Hepatocyte (in vitro differentiated cells): ENCODE measurements at places on chromosomes 11 and 22.
A peak's percentile ranks its signal among the peaks of the same experiment; 100 is the strongest.

GRCh38 chr22:19495562-19496323, 16.0 kb downstream of the CDC45 start:
- no peak for DNase-seq

DNA sequence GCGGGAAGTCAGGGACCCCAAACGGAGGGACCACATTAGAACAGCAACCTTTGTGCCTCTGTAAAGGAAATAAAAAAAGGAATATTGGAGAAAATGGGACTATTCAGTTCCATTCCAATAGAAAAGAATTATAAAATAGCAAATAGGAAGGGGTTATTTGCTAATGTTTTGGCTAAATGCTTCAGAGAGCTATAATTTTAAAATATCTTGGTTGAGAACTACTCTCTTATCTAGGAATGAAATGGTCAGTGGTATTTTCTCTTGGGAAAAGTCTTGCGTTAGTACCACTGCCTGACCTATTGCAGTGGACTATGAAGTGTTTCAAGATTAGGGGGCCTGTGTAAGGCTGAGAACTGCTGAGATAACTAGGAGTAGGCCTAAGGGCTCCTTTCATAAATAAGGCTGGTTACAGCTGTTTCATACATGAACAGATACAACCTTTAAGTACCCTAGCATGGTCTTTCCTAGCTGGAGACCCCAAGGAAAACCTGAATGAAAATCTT, 6.9 kb upstream of the WEE1 start:
- DNase-seq, result peak; percentile 35

DNA sequence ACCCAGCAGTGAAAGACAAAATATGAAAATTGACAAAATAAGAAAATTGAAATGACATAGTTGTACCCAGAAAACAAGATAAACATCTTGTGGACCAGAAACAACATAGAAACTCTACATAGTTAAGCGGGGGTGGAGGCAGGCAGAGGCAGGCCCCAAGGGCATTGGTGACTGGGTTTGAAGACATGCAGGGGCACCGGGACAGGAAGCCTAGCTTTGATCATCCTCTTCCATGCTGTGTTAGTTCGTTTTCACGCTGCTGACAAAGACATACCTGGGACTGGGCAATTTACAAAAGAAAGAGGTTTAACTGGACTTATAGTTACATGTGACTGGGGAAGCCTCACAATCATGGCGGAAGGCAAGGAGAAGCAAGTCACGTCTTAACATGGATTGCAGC, 33.5 kb upstream of the CRTAM start:
- no peak for DNase-seq

DNA sequence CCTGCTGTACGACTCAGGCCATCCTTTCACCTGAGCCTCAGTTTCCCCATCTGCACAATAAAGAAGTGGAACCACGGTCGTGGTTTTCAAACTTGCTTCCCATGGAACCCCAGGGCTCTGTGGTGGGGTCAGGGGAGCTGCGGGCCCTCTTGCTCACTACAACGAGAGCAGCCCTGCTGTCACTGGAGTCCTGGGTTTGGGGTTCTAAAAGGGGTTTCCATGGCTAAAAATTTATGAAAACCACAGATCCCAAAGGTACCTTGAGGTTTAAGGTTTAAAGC, 45.4 kb upstream of the CARS1 start:
- DNase-seq, result no peak

DNA sequence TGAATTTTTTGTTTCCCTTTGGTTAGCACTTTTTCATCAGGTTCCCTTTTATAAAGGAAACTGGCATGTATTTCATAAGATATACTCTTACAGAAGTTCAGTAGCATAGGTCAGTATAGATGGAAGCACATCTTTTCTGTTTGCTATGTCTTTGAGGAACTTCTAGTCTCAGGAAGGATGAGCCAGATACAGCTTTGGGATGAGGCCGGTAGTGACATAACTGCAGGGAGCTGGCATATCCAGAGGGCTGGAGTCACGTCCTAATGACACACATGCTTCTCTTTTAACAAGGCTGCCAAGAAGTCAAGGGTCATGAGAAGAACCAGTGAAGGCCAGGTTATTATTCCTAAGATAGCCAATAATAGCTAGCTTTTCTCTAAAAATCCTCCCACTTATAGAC, 33.3 kb upstream of the ADSL start:
- DNase-seq, result no peak

DNA sequence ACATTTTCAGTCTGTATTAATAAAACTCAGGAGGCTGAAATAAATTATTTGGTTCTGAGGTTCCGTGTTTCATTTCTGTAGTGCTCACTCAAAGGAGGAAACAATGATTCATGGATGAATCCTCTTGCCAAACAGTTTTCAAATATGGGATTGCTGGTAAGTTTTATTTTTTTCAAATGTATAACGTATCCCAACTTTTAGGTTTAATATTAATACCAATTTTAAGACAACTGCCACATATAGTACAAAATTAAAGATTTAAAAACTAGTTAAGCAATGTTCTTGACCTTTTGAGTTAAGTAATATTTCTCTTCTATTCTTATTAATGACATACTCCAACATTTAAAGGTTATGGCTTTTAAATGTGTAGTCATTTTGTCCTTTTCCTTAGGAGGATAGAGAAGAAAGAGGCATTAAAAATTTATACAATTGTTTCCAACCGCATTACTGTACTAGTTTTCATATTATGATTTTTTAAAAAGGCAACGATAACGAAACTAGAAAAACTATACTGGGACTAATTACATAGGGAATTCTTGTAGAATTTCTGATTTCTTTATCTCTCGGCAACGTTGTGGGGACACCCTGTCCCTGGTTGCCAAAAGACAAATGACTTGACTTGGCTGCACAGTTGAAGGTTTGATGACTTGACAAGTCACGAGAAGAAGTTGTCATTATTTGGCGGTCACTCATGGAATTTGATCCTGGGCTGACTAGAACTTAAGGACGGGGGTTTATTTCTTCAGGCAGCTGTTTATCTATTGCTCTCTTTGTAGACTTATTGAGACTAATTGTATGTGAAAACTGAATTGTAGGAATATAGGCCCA, 69.1 kb upstream of the ADSL start:
- no peak for DNase-seq

DNA sequence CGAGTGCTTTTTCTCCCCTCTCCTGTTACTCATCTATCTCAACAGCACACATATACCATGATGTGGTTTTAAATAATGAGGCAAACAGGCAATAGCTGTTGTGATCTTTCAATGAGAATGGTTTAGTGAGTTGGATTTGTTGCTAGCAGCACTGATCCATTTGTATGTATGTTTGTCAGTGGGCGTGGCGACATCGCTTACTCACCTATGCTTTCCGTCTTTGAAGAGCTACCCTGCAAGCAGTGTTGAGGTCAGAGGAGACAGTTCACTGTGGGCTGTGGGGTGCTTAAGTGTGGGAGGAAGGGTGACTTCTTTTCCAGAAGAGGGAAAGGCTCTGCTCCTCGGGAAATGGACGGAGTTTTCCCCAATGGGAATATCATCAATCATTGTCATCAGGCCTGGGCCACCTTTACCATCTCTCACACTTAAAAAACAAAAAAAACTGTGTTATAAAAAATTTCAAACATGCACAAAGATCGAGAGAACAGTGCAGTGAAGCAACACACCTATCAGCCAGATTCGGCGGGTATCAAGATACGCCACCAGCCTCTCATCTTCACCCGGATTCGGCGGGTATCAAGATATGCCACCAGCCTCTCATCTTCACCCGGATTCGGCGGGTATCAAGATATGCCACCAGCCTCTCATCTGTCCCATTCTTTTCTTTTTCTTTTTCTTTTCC, 83.8 kb downstream of the TBC1D22A start:
- DNase-seq, result no peak

DNA sequence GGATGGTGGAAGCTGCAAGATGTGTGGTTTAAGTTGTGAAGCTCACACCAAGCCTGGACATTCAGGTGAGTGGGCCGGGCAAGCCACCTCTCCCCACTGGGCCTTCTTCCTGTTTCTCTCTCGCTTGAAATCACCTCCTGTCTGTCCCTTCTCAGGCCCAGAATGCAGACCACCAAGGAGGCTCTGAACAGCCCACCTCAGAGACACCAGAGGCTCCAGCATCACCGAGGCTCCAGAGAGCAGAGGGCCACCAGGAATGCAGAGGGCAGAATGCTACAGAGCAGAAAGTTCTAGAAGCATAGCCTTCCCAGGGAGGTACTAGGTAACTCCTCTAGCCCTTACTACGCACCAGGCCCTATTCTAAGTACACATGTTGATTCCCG, 14.8 kb upstream of the IL2RB start:
- DNase-seq, result no peak

DNA sequence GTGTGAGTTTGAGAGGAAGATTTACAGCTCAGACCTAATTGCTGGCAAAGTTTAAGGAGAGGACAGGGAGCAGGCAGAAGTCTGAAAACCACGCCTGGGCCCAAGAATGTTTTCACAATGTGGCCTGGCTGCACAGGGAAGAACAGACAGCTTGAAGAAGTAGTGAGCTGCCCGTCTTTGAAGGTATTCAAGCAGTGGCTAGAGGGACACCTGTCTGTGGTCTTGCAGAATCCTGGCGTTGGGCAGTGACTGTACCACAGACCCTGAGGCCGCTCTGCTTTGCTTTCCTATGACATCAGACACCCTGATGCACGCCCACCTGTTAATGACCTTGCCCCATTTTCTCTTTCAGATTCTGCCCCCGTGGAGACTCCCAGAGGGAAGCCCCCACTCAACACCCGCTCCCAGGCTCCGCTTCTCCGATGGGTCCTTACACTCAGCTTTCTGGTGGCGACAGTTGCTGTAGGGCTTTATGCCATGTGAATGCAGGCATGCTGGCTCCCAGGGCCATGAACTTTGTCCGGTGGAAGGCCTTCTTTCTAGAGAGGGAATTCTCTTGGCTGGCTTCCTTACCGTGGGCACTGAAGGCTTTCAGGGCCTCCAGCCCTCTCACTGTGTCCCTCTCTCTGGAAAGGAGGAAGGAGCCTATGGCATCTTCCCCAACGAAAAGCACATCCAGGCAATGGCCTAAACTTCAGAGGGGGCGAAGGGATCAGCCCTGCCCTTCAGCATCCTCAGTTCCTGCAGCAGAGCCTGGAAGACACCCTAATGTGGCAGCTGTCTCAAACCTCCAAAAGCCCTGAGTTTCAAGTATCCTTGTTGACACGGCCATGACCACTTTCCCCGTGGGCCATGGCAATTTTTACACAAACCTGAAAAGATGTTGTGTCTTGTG, 6.6 kb upstream of the MCM5 start:
- DNase-seq, result no peak

GRCh38 chr22:41562461-41562860, 1.7 kb downstream of the CSDC2 start:
- DNase-seq, result no peak

- DNase-seq, result no peak
These were observed 61.3 kb upstream of the CREB3L1 start for GRCh38 chr11:46216019-46216764.
